Urinary bladder (tissue), 4 donors: ENCODE measurements at places on chromosomes 5 and 9. TPM values are rescaled to one million over a fixed set of nuclear protein-coding genes. Genes with fewer than 3 reads are reported as not detected.

The MYOT gene
- 17.2 TPM for total RNA-seq

The HRCT1 gene
- total RNA-seq: 0.42 TPM

The CCNG1 gene
- total RNA-seq: 256 TPM

The S1PR3 gene
- 47.8 TPM for total RNA-seq

The AJM1 gene
- 0.69 TPM for total RNA-seq

The PCDHGC4 gene
- total RNA-seq: 6.8 TPM

The CDC20B gene
- total RNA-seq: not detected

The TTF1 gene
- total RNA-seq: 9.8 TPM

The IL4 gene
- not detected for total RNA-seq

The PPP3R2 gene
- total RNA-seq: 0.21 TPM

The MYMK gene
- total RNA-seq: 1.2 TPM

The PRRT1B gene
- total RNA-seq: not detected

The ARRDC3 gene
- total RNA-seq: 261 TPM

The CARTPT gene
- not detected for total RNA-seq

The C9orf153 gene
- 3.0 TPM for total RNA-seq

DNA sequence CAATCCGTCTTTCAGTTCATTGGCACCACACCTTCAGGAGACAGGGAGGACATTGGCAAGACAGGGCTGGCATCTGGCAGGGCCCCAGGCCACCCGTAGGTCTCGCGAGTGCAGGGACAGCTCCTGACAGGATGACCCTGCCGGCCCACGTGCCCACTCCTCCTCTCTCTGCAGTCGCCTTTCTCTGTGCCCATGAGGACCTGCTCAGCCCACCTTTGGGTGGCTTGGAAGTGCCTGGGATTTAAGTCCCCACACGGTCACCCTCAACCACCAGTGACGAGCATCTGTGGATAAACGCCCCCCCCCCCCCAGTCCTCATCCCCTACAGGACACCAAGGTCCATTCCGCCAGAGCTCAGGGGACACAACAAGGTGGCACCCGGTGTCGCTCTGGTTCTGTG is 4.1 kb downstream of the MRPL36 start:
- DNase-seq: no peak

- no peak for DNase-seq
Measured at GRCh38 chr5:158387499-158387898, 528.6 kb upstream of the CLINT1 start.

GRCh38 chr5:4659851-4660250 is 480.3 kb upstream of the ADAMTS16 start:
- no peak for DNase-seq

GRCh38 chr5:73985145-73985544 is 359.1 kb downstream of the ARHGEF28 start:
- no peak for DNase-seq

DNA sequence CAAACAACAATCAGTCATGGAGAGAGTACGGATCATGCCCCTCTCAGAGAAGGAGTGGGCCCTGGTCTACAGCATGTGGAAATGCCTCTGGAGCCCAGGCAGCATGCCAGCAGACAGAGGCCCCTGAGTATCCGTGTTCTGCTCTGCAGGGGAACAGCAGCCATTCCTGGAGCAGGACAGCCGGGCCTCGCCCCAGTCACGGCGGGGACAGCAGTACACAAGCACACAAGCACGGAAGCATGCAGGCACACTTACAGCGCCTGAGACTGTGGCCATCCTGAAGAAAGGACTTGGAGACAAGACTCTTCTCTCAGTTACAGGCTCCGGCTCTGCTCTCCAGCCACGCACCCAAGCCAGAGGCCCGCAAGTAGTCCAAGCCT is 102.6 kb upstream of the ALDH1B1 start:
- DNase-seq: no peak

- DNase-seq: no peak
Measured at GRCh38 chr5:67816456-67816855, 399.1 kb upstream of the PIK3R1 start.

GRCh38 chr5:172733131-172733973 is 37.6 kb downstream of the DUSP1 start:
- DNase-seq: peak; percentile 71

GRCh38 chr5:56457887-56458812 is 225.0 kb upstream of the ANKRD55 start:
- DNase-seq: peak; percentile 68

- DNase-seq: no peak
Measured at GRCh38 chr5:21889581-21889980, 963.6 kb downstream of the CDH12 start.

GRCh38 chr5:57953792-57954191 is 471.2 kb upstream of the ACTBL2 start:
- DNase-seq: no peak

GRCh38 chr5:57225553-57225952 is 51.7 kb downstream of the GPBP1 start:
- no peak for DNase-seq

GRCh38 chr5:145511351-145511750 is 323.8 kb downstream of the PRELID2 start:
- DNase-seq: no peak

GRCh38 chr5:133742431-133742988 is 130.2 kb upstream of the FSTL4 start:
- no peak for DNase-seq

- no peak for DNase-seq
Measured at GRCh38 chr5:66553916-66554575, 42.1 kb upstream of the MAST4 start.

DNA sequence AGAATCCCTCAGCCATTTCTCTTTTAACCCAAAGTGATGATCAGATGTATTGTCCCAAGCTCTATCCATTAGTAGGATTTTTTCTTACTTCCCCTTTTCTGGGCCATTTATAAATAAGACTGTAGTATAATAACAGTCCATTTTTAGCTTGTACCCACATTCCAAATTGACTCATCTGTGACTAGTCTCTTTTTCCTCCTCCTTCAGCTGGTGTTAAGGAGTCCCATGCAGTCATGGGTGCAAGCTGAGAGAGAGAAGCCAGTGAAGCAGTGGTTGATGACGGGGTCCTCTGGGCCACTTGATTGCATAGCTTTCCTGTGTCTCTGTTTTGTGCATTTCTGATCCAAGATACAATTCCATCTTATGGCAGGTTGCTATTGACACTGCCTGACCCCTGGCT is 476.0 kb upstream of the CD180 start:
- no peak for DNase-seq

DNA sequence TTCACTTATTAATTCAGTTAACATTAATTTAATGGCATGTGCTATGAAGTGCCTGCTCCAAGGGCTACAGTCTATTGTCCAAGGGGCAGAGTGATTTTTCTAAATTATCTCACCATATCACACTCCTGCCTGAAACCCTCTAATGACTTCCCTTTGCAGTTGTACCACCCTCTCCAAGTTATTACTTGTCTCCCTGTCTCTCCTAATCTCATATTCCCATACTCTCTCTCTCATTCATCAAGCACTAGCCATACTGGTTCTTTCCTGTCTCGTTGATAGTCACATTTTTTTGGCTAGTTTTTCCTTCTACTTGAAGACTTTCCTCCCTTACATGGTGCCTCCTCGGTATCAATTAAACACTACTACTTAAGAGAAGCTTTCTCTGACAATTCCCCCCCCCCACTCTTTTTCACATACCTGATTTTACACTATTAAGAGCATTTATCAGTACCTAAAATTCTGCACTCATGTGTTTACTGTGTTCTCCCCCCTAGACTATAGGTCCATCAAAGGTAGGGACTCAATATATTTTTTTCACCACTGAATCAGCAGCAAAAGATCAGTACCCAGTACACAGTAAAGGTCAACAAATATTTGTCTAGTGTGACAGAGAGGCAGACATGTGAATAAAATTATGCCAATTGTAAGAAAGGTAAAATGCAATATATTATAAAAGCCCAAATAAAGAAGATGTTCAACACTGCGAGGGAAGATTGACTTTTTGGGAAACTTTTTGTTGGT is 19.0 kb downstream of the RICTOR start:
- no peak for DNase-seq

DNA sequence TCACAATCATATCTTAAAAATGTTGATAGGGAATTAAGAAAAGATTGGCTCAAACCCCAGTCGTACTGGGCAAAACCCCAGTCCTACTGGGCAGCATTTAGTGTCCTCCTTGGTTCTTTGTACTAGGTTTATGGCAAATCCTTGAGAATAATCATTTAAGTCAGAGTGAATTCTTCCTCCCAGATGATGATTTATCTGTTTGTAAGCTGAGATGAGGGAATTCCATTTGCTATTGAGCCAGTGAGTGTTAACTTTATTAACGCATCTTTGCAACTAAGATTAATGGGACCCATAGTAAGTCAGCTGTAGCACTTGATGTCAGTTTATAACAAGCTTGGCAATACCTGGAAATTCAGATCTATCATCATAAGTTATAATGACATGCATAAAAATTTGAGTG is 821.8 kb upstream of the DMAC1 start:
- DNase-seq: no peak

- no peak for DNase-seq
Measured at GRCh38 chr5:149809931-149810691, 80.0 kb downstream of the PPARGC1B start.

GRCh38 chr5:149708981-149709594 is 21.0 kb upstream of the PPARGC1B start:
- DNase-seq: no peak

GRCh38 chr9:2291980-2292704 is 277.0 kb downstream of the SMARCA2 start:
- peak; percentile 49 for DNase-seq

- peak; percentile 51 for DNase-seq
Measured at GRCh38 chr9:36074870-36075532, 38.3 kb downstream of the RECK start.

GRCh38 chr5:32426440-32427151 is 17.9 kb downstream of the ZFR start:
- DNase-seq: no peak

GRCh38 chr9:121735065-121735792 is 83.8 kb downstream of the DAB2IP start:
- no peak for DNase-seq

DNA sequence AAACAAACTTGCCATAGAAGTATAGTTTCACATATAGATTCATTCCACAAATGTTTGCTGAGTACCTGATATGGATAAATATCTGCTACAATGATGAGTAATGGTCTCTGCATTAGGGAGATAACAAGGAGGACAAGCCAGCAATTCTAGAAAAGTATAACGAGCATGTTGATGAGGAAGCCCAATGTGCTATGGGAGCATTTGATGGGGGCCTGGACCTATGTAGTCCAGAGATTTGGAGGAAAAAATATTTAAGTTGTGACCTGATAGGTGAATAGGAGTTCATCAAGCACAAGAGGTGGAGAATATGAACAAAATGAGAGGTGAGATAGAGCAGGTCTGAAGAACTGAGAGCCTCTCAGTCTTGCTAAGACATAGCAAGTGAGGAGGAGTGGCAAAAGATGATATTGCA is 14.4 kb upstream of the TMEM245 start:
- no peak for DNase-seq

GRCh38 chr9:86655147-86655546 is 292.2 kb downstream of the GAS1 start:
- DNase-seq: no peak

DNA sequence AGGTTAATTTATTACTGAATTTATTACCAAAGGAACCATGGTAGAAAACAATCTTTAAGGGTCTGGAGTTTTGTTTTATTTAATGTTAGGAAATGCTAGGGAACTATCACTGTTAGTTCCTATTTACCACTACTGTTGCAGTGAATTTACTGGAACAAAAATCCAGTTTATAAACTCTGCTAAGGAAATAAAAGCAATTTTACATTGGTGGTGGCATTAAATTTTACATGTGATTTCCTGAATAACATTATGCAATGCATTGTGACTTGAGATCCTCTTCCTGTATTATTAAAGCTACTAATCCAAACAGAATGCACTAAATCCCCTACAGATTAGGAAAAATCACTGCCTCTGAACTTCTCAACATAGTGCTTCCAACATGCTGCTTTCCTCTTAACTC is 599.5 kb upstream of the PTGER4 start:
- no peak for DNase-seq

DNA sequence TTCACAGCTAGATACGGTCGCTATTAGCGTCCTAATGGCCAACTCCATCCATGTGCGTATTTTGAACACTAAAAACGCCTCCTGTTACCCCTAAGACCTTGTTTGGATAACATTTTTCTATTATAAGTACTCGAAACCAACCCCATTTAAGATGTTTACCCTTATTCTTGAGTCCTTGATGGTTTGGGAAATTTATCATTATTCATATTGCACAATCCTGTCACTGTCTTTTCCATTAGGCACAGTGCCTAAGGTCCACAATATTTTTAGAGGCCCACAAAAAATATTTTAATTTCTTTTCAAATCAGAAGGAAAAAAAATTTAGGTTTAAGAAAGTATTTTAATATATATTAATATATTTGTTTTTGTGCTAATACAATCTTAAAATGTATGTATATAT is 1.3 kb upstream of the LIFR start:
- DNase-seq: no peak

DNA sequence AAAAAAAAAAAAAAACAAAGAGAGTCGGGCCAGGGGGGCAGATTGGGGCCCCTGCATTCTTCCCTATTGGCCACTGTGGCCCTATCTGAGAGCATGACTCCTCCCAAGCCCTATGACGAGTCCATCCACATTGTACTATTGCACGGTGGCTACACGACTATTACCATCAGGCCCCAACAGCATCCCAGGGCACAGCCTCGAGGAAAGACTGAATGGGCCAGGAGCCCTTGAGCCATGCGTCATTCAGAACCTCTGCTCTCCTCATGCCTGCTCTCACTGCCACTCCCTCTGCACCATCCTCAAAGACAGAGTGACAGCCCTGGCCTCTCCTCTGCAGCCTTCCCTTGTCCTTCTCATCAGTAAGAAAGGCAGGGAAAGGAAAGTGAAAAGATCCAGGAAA is 20.2 kb upstream of the ORM1 start:
- DNase-seq: no peak
